Stimulated activated CD4-positive, alpha-beta T cell treated with anti-CD3 and anti-CD28 coated beads, TNF-alpha, amount 100 ng/mL, for 1 hour (primary cell): ENCODE measurements at places on chromosomes 5 and 9.
A peak's percentile ranks its signal among the peaks of the same experiment; 100 is the strongest.

DNA sequence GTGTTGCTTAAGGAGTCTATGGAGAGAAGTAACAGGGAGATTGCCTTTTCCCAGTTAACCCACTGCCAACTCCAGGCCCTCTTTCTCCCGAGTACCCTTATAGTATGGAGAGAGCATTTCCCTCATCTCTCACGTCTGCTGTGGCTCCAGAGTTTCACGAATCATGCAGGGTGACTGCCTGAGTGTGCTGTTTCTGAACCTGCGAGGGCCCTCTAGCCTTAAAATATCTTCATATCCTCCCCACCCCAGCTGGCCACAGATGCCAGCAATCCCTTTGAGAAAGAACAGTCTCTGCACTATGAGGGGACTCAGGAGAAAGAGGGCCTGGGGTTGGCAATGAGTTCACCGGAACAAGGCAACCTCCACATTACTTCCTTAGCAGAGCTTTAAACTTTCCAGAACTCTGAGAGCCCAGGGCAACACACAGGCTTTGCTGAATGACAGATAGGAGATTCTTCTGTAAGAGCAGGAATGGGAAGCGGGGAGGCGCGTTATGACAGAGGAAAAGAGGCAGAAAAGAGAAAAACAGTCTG lies 81.6 kb upstream of the ANKH start:
- no peak for DNase-seq

DNA sequence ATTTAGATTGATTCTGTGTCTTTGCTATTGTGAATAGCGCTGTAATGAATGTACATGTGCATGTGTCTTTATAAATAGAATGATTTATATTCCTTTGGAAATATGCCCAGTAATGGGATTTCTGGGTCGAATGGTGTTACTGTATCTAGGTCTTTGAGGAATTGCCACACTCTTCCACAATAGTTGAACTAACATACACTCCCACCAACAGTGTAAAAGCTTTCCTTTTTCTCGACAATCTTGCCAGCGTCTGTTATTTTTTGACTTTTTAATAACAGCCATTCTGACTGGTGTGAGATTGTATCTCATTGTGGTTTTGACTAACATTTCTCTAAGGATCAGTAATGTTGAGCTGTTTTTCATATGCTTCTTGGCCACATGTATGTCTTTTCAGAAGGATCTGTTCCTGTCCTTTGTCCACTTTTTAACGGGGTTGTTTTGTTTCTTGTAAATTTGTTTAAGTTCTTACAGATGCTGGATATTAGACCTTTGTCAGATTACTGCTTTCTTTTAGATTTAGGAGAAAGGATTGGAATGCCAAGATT lies 125.0 kb upstream of the NR5A1 start:
- DNase-seq, result no peak

DNA sequence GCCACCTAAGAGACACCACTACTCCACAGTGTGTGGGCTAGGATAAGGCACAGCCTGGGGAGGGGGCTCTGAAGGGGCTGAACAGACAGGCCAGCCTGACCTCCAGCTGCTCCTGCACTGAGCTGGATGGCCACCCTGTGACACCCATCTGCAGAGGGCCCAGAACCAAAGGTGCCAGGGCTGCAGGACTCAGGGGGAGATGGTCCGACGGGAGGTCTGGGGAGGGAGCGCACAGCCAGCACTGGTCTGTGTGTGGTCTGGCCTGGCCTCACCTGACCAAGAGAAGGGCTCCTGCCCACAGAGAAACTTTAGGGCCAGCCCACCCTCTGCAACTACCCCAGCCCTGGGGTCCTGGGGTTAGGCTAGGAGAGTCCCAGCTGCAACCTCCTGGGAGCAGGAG lies 789 bp downstream of the LTC4S start:
- DNase-seq, result no peak

DNA sequence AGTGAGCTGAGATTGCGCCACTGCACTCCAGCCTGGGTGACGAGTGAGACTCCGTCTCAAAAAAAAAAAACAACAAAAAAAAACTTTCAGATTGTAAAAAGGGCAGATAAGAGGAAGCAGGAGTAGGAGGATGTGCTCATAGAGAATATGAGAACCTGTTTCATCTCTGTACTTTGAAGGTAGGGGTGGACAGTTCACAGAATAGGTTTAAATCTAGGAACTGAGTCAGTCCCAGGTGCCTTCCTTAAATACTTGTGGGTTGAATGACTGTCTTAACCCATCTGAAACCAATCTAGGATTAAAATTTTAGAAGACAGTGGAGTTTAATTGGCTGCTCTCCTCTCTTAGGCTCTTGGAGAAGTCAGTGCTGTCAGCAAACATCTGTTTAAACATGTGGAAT lies 12.4 kb downstream of the POLK start:
- no peak for DNase-seq

- no peak for DNase-seq
Measured at GRCh38 chr5:139104577-139105276, 93.4 kb downstream of the SIL1 start.

- DNase-seq, result peak; percentile 4
Measured at GRCh38 chr9:34929506-34930102, 28.5 kb upstream of the PHF24 start.

- no peak for DNase-seq
Measured at GRCh38 chr5:135759149-135759784, 75.2 kb upstream of the SLC25A48 start.

GRCh38 chr5:153530357-153531143 lies 40.1 kb downstream of the GRIA1 start:
- no peak for DNase-seq

DNA sequence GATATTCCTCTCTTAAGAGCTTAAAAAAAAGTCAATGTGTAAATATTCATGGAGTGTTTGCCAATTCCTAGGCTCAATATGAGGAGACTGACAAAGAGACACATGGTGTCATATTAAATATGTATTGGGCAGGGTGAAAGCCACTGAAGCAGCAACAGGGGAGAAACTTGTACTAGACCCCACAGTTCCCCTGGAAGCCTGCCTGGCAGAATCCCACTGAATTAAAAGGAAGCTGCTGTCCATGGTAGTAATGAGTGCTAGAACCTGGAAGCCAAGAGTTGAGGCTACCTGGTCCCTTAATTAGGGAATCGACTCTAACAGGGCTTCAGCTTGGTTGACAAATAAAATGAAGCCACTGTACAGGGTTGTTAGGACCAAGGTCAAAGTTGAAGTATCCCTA lies 129.4 kb upstream of the GPR151 start:
- no peak for DNase-seq

DNA sequence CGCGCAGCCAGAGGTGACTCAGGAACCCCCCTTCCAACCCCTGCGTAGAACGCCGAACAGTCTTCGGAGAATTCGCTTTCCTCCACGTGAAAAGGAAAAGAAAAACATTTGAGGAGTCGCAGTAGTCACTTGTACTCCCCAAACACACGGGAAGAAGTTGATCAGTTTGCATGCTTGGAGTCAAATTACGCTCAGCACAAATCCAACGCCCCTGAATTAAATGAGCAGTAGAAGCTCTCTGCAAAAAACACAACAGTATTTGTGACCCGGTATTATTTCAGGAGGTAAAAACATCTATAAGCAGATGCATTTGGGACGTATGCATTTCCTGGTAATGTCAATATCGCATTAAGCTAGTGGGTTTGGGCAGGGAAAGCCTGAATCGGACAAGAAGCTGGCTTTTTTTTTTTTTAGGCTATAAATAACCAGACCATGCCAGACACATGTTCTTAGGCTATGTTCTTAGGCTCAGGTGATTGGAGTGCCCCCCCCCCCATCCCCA lies 854 bp upstream of the ARL15 start:
- DNase-seq, result no peak

GRCh38 chr5:106288979-106289378 lies 1381.8 kb downstream of the EFNA5 start:
- no peak for DNase-seq

- no peak for DNase-seq
Measured at GRCh38 chr5:116502138-116502537, 72.5 kb downstream of the SEMA6A start.

- DNase-seq, result no peak
Measured at GRCh38 chr9:108103046-108103693, 613.6 kb upstream of the KLF4 start.
